Kidney (tissue), 22 donors: ENCODE measurements at places on chromosomes 2 and 18.

DNA sequence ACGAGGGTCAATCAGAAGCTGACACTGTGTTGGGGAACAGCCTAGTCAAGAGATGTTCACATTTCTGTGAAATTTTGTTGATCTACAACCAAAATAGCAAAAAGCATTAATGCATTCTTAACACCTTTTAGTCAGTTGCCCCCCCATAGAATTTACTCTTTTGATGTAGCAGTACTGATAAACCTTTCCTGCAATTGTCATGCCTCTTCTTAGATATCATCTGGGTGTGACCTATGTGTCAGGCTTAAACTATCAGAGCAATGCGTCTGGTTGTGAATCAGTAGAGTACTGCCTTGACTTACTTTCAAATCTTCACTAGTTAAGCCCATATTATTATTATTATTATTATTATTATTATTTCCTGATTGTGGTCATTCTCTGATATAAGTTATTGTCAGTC is 61.9 kb downstream of the GREB1L start:
- no peak for DNase-seq

DNA sequence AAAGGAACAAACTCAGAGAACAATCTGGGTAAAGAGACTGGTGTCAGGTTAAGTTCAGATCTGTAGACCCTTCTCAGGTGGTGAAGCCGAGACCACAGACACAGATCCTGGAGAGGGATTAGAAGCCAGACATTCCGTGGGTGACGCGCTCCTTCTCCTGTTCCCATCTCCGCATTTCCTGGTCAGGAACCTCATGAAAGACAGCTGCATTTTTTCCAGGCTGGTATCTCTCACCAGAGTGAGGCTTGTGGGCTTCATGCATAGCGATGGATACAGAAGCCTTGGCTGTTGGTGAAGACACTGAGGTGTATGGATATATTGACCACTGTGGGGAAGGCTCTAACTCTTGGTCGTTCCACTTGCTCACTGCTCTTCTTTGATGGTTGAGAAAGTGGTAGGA is 152.6 kb downstream of the FAM210A start:
- no peak for DNase-seq

- no peak for DNase-seq
Measured at GRCh38 chr18:26832302-26832701, 33.2 kb downstream of the AQP4 start.

DNA sequence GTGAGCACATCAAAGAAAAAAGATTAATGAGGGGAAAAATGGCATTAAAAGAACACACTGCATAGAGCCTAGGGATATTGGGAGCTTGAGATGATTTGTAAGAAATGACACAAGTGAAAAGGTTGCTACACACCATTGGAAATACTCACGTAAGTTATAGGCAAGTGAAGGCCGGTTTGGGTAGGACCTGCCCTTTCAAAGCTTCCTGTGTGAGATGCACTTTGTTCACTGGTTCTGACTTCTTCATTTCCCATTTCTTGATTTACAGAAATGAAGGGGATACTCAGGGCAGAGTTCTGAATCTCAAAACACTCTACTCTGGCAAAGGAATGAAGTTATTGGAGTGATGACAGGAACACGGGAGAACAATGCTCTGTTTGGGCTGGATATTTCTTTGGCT is at the start of gene IL18RAP:
Gene IL18RAP (plus strand): TSS at position 251 of the 400 bp plus-strand sequence. CDS start 118 bp downstream, at position 369.
- DNase-seq = no peak

GRCh38 chr2:98859323-98859722 is 76.7 kb downstream of the CRACDL start:
- DNase-seq = no peak

GRCh38 chr2:153354377-153354776 is 124.2 kb downstream of the RPRM start:
- DNase-seq = no peak

DNA sequence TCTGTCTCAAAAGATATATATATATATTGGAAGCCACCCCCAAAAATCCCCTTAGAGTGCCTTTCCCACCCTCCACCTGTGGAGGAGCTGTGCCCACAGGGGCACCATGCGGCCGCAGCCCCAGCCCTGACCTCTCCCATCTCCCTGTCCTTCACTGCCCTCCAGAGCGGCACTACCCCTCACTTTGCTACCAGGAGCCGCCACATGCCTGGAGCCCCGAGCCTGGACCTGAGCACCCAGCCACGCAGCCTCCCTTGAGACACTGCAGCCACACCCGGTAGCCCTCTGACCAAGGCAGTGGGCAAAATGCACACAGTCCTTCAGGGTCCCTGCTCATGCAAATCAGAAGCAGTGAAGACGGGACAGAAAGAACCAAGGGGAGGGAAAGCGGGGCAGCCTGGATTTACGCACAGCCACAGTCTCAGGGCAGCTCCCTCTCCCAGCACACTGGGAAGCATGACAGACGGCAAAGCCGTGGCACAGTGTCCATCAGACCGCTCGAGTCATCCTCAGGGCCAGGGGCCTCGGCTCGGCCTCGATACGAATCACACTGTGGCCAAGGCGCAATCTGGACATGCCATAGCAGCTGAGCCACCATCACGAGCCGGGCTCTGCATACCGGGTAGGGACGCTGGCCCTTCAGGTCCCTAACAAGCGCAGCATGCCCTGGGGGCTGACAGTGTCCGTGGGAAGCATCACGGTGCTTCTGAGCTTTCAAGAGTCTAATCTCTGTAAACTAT is 10.1 kb downstream of the HDAC4 start:
- no peak for DNase-seq

DNA sequence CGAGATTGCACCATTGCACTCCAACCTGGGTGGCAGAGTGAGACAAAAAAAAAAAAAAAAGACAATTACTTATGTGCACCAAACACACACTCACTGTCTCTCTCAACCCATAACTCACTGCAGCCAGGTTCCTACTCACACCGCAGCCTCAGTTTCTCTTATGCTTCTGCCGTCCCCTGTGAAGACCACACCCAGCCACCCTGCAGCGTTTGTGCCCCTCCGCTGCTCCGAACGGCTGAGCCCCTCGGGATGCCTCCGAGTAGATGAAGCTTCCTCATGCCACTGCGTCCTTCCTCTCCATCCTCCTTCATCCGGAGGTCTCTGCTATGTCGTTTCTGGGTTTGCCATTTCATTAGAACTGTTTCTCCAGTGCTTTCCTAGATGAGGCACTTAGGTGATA is 160.1 kb downstream of the TWIST2 start:
- no peak for DNase-seq

GRCh38 chr2:82665691-82666090 is 1793.4 kb downstream of the SUCLG1 start:
- DNase-seq = no peak

GRCh38 chr2:212725180-212725579 is 186.6 kb upstream of the ERBB4 start:
- DNase-seq = no peak

DNA sequence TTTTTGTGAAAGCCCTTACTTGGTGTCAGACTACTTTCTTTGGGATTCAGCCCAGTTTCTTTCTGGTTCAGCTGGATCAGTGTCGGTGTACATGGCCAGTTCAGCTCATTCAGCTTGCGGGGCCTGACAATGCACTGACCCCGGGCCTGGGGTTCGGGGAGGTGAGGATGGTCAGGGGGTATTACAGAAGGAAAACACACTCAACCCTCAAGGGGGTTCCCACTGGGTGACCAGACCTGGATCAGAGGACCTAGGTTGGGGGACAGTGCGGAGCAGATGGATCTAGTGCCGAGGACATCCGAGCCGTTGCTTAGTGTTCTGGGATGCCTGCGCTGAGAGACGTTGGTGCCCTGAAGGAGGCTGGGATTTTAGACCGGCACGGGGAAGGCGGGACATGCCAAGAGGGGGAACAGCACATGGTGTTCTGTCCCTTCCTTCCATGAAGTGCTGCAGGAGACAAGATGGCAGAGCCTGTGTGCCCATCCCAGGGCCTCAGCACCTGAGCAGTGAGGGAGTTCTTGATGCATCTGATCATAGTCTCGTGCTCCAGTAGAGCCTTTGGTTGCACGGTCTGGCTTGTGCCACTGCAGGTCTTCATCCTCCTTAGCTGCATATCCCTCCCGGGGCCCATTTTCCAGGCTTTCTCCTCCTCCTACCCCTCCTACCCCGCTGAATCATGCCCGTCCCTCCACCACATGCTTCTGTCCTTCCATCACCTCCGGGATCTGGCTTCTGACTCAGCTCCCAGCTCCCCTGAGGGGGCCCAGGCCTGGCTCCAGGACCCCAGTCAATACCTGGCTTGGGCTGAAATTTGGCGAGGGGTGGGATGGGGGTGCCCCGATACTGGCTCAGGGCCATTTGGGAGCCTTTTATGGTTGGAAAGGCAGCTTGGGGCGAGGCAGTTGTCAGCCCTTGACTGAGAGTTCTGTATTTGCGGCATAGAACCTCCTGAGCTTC is 18.0 kb downstream of the SPEG start:
- no peak for DNase-seq

- DNase-seq = no peak
Measured at GRCh38 chr2:238022594-238023157, 38.1 kb upstream of the SCLY start.

DNA sequence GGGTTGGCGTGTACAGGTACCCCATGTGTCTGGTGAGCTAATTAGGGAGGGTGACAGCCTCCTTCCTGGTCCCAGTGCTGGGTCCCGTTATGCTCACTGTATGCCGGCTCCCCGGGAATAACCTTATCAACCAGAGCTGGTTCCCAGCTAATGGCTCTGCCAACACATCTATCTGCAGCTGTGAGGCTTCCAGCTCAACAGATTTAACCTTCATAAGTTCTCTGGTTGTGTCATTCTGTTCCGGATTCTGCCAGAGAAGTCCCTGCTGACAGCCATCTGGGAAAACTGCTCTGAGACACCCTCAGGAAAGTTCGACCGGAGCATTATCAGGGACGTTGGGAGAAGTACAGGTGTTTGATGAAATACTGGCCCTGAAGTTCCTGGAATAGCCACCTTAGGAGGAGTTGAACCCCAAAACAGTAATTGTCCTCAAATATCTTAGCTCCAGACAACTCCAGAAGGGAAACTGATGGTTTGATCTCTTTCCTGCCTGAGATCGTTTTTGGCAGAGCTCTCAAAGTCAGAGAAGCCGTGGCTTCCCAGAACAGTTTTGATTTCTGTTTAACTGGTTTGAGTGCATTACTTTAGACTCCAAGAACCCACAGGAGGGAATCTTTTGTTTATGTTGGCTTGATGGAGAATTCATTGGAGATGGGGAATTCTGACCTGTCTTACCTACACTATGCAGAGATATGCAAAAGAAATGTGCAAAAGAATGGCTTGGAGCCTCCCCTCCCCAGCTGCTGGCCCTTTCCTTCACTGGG is 39.4 kb upstream of the TXNDC2 start:
- no peak for DNase-seq

- DNase-seq = peak; percentile 56
Measured at GRCh38 chr2:100819370-100820272, at the start of gene NPAS2. NPAS2 (plus strand) TSS chr2:100820139; CDS start chr2:100904755, 84,616 bp downstream.

GRCh38 chr2:60053791-60054190 is 499.7 kb downstream of the BCL11A start:
- DNase-seq = no peak

GRCh38 chr18:47168509-47168908 is 7.7 kb downstream of the IER3IP1 start:
- DNase-seq = no peak

DNA sequence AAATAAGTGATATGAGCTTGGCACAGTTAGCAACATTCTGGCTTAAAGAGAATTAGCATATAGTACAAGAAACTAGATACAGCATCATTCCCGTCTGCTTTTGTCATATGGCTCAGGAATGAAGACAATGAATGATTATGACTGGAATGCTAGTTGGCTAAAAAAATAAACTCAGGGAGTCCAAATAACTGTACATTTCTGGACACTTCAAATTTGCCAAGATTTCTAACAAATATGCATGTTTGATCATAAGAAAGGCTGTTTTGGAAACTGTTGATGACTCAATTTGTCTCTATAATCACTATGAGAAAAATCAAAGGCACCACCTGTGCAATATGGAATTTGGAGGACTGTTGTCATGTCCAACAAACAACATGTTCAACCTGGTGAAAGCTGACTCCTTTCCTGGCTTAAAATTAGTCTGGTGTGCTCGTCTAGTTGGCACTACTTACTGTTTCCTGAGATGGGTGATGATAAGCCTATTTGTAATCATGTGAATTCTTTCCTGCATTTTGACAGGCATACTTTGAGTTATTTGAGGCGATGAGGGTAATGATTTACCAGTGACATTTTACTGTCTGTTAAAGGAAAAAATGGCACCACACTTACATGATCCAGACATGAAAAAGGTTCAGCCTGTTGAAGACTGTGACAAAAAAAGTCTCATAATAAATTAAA is 133.9 kb upstream of the CDH20 start:
- no peak for DNase-seq

GRCh38 chr2:58702302-58702885 is 461.3 kb upstream of the FANCL start:
- DNase-seq = no peak

- no peak for DNase-seq
Measured at GRCh38 chr2:150538651-150539201, 51.3 kb upstream of the RND3 start.

DNA sequence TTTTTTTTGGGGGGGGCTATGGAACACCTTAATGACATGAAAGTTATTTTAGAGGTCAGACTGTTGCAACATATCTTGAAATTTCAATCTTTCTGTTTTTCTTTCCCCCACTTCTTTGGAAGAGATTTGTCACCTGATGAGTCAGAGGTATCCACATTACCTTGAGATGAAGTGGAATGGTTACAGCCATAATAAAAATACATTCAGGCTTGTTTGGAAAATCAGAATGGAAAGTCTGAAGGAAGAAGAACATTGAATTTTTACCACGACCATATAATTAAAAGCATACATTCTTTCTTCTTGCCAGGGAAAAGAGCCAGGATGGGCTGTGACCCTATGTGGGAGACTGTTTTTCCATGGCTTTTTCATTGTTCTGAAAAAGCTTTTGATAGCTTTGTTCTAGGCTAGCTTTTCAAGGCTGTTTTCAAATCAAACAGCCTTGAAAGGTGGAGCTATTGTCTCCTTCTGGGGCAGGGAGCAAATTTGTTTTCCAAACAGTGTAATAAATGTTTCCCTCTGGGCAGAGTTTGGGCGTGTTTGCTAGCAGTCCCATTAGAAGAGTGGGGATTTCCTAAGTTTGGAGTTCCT is 2.3 kb upstream of the GTF3C3 start:
- no peak for DNase-seq

DNA sequence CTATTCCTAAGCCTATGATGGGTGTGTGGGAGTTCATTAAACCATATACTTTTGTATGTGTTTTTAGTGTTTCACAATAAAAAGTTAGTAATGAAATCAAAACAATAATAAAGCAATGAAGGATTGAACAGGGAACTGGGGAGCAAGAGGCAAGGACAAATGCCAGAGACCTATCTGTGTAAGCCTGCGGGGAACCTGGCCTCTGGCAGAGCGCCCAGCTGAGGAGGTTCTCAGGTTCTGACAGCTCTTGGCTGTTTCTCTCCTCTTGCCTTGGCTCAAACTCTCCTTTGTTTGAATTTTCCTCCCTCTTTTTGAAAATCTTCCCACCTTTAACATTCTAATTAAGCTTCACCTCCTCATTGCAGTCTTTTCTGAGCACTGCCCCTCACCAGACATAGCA is 200.0 kb upstream of the NCKAP5 start:
- no peak for DNase-seq

DNA sequence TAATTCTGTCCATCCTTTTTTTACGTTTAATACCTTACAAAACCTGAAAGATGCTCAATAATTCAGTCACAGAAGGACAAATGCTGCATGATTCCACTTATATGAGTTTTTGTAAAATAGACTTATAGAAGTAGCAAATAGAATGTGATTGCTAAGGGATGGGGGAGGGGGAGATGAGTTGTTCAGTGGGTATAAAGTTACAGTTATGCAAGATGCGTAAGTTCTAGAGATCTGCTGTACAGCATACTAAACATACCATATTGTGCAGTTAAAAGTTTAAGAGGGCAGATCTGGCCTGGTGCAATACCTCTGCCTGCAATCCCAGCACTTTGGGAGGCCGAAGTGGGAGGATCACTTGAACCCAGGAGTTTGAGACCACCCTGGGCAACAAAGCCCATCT is 78.8 kb downstream of the TET3 start:
- DNase-seq = no peak
